ENCODE measurements at places on chromosomes 12 and 14.

GRCh38 chr12:109822951-109823411 lies 10.2 kb downstream of the TRPV4 start:
- DNase-seq: no peak

DNA sequence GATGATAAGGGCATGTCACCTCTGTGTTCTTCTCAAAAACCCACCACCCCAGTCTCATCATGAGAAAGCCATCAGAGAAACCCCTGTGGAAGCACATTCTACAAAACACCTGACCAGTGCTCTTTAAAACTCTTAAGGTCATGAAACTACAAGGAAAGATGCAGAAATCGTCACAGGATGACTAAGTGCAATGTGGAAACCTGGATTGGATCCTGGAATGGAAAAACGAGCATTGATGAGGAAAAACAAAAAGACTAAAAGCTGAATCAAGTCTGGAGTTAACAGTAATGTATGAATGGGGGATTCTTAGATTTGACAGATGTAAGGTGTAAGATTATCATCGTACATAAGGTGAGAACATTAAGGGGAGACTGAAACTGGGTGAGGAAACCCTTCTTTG lies 211.0 kb downstream of the TBX5 start:
- no peak for DNase-seq

DNA sequence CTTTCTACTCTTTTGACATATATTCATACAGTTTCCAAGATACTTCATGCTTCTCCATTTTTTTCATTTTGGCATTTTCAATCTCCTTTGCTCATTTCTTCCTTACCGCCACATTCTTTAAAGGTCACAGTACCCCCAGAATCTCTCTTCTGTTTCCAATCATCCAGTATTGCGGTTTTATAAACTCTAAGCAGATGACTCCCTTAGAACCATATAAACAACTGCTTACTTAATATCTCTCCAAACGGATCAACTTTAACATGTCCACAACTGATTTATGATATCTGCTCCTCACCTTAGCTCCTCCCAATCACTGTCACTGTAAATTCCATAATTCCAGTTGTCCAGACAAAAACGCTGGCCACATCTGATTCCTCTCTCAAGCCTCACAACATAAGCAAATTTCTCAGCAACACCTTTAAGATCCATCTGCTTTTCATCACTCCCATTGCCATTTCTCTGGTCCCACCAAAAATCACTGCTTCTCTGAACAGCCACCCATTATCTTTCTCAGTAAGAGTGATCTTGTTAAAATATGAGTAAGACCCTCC lies 49.6 kb downstream of the HNRNPC start:
- no peak for DNase-seq

DNA sequence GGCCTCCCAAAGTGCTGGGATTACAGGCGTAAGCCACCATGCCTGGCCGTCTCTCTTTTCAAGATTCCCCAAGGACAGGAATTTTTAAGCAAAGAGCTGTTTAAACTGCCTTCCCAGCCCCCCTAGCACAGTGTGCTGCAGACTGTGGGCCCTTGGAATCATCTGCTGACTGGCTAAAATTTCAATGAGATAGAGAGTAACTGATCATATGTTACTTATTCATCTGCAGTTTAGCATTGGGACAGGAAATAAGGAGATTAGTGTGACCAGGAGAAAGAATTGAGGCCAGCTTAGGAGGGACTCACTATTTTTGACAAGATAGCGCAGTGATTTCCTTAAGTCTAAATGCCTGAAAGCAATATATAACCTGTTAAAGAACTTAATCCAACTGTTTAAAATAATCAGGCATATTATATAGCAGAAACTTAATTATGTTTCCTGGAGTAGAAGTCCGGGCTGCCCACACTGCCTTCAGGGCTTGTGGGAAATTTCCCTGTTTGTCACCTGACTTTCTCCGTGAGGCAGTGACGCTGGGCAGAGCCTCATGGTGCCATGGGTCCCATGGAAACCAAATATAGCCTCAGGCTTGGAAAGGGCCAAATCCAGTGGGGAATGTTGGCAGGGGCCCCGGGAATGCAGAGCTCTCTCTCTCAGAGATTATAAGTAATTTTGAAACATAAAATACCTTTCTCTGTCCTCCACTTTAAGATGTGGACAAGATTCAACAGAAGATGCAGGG lies 22.8 kb upstream of the CEBPE start:
- no peak for DNase-seq

DNA sequence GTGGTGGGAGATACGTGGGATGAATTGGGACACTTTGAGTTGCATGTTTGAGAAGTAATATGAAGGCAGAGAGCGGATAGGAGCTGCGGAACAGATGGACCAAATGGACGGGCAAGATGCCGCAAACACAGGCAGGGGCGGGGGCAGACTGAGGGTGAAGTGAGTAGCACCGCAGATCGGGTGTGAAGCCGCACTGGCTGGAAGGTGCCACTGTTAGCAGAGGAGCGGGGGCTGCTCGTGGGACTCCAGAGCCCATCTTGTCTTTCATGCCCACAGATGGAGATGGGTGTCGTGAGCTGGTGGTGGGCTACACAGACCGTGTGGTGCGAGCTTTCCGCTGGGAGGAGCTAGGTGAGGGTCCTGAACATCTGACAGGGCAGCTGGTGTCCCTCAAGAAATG lies 7.3 kb downstream of the ITFG2 start:
- DNase-seq: no peak

Data from AG04450 (cell line).